Gastrocnemius medialis (tissue), 4 donors: ENCODE measurements at places on chromosomes 6 and 20. TPM values are rescaled to one million over a fixed set of nuclear protein-coding genes. Genes with fewer than 3 reads are reported as not detected.

The LY6G6D gene
- not detected for total RNA-seq

The BPIFB2 gene
- not detected for total RNA-seq

The RGS17 gene
- total RNA-seq, result not detected

The VGLL2 gene
- total RNA-seq, result 9.9 TPM

DNA sequence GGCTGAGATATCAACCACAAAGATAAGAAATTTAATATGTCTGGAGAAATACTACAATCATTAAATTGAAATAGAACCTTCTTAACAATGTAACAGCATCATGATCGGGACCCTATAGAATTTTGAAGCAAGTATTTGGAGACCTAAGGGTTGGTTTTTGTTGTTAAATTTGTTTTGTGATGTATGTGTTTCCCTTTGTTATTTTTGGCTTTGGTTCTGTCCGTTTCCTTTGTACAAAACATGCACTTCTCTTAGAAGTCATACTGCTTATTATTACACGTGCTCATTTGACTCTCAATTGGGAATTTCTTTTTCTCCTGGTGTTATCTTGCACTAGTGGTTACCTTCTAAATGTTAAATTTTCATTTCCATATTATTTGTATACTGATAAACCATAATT, 4.0 kb upstream of the PLN start:
- DNase-seq, result no peak
- peak overlapping the region; percentile 88 for H3K27ac ChIP-seq
- no peaks in the 10 kb centered on the region for H3K27me3 ChIP-seq
- H3K4me3 ChIP-seq, result no peak overlapping the region

DNA sequence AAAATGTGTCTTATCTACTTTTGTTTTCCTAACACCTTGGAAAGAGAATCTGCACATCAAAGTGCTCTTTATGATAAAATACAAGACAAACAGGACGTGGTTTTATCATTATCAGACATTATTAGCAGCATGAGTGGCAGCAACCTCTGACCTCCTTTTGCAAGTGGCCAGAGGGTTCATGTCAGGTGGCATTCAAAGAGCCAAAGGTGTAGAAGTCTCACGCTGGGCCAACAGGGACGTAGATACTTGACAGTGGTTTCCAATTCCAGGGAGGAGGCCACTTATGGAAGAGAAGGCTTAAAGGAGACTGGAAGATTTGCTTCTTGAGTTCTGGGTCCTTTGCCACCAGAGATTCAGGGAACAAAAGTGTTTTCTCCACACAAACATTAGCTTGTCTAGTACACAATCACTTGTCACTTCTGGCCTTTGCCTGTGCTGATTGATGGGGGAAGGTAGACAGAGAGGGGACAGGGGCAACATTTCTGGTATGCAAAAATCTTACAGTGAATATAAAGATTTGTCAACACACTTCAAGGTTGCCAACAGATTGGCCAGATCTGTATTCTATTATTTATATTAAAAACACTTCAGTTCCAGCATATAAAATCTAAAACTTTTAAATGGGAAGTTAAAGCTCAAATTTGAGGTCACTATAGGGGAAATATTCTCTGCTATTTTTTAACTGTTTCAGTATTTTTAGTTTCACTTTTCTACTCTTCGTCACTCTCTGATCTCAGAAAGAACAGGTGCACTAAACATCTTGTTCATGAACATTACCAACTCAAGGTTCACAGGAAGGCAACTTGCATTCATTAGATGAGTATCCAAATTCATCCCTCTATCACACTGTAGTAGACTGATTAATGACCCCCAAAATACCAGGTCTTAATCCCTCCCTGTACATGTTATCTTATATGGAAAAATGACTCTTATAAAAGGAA, 52.1 kb upstream of the FBXO30 start:
- no peaks in the 10 kb centered on the region for H3K36me3 ChIP-seq
- H3K27me3 ChIP-seq, result no peaks in the 10 kb centered on the region
- no peak for DNase-seq
- H3K4me1 ChIP-seq, result peaks cover 6% of the 10 kb centered on the region
- no peak overlapping the region for H3K27ac ChIP-seq
- H3K4me3 ChIP-seq, result no peak overlapping the region

DNA sequence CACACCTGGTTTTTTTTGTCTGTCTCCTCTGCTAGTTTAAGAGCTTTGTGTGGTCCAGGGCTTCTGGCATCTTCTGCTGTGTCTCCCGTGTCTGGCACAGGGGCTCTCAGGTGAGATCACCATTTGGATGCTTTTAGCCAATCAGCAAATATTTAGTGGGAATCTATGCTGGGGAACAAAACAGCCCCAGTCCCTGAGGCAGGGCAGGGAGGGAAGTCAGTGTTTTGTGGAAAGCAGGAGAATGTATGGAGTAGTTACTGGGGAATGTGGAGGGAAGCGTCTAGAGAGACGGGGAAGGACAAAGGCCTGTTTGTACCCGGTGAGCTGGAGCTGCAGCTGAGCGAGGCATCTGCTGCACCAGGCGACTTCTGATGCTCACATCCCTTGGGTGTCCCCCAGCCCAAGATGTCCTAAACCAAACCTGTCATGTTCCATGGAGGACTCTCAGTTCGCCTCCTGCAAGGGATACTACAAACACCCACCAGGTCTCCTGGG, 49.3 kb upstream of the NNAT start:
- H3K4me3 ChIP-seq, result no peak overlapping the region
- H3K27ac ChIP-seq, result no peak overlapping the region
- no peaks in the 10 kb centered on the region for H3K4me1 ChIP-seq
- H3K27me3 ChIP-seq, result no peaks in the 10 kb centered on the region

GRCh38 chr20:25245461-25245860, 2.4 kb upstream of the PYGB start:
- no peak overlapping the region for H3K27ac ChIP-seq
- H3K4me3 ChIP-seq, result no peak overlapping the region
- H3K4me1 ChIP-seq, result peaks cover 24% of the 10 kb centered on the region
- H3K36me3 ChIP-seq, result no peaks in the 10 kb centered on the region

DNA sequence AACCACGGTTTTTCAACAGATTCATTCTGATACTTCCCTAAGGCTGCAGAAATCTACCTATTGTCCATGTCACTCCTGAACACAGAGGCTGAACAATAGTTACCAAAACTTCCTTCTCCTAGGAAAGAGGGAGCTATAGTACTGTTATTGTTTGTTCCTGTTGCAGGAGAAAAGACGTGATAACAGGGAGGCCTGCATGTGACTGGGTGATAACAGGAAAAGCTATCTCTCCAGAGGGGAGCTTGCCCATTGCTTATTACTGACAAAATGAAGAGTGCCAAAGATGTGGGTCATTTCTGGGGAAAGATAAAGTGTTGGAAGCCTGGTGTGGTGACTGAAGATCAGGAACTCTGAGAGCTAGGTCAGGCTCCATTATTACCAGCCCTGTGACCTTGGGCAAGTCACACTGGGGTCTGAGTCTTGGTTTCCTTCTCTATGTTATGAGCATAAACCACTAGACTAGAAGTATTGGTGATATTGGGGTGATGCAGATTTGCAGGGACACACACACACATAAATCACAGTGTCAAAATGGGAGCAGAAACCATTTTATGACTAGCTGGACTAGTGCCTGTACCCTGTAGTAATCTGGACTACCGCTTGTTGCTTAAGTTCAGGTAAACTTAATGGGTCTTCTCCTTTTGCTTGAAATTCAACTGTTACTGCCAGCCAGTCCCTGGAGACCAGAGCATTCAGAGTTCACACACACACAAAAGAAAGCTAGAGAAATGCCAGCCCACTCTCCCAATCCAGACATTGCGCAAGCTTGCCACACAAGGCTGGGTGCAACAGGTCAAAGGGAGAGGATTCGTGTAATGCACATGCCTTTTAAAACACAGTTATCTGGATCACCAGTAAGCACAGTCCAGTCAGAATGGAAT, 136.0 kb upstream of the CNR1 start:
- H3K4me3 ChIP-seq, result no peak overlapping the region
- no peak overlapping the region for H3K27ac ChIP-seq
- H3K27me3 ChIP-seq, result no peaks in the 10 kb centered on the region
- DNase-seq, result no peak

DNA sequence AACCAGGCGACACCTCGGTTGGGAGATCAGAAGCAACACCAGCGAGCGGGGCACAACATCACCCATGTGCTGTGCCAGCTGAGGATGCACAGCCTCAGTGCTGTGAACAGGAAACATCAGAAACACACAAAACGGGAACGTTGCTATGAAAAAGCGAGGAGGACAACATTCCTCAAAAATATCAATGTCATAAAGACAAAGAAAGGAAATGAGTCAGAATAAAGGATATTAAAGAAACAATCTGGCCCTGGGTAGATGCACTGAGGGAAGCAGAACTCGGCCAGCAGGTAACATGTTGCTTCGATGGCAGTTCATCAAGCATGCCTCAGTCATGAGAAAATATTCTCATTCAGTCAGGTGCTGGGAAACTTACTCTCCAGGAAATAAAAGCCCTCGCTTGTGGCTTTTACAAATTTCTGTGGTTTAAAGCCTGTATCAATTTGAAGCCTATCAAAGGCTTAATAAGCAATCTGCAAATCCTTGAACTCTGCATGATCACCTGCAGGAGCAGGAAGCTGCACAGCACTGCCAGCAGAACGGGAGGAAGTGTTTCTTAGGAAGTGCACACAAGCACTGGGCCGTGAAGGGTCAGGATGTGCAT, 77.5 kb downstream of the GINS1 start:
- H3K27me3 ChIP-seq, result no peaks in the 10 kb centered on the region
- H3K4me1 ChIP-seq, result no peaks in the 10 kb centered on the region
- no peak overlapping the region for H3K4me3 ChIP-seq
- no peaks in the 10 kb centered on the region for H3K36me3 ChIP-seq

DNA sequence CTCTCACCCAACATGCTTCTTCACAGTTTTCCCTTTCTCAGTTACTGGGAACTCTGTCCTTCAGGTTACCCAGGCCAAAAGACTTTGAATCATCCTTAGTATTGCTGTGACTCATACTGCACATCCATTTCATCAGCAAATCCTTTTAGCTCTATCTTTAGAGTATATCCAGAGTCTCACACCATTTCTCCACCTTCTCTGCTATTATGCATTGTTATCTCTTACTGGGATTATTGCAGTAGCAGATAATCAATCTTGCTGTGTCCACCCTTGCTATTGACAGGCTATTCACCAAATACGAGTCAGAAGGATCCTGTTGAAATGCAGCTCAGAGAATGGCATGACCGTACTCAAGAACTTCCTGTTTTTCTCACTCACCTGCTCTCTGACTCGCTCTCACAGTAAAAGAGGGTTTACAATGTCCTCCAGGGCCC, 57.3 kb downstream of the BCKDHB start:
- no peaks in the 10 kb centered on the region for H3K4me1 ChIP-seq
- no peaks in the 10 kb centered on the region for H3K36me3 ChIP-seq
- no peaks in the 10 kb centered on the region for H3K27me3 ChIP-seq
- H3K27ac ChIP-seq, result no peak overlapping the region
- no peak overlapping the region for H3K4me3 ChIP-seq

DNA sequence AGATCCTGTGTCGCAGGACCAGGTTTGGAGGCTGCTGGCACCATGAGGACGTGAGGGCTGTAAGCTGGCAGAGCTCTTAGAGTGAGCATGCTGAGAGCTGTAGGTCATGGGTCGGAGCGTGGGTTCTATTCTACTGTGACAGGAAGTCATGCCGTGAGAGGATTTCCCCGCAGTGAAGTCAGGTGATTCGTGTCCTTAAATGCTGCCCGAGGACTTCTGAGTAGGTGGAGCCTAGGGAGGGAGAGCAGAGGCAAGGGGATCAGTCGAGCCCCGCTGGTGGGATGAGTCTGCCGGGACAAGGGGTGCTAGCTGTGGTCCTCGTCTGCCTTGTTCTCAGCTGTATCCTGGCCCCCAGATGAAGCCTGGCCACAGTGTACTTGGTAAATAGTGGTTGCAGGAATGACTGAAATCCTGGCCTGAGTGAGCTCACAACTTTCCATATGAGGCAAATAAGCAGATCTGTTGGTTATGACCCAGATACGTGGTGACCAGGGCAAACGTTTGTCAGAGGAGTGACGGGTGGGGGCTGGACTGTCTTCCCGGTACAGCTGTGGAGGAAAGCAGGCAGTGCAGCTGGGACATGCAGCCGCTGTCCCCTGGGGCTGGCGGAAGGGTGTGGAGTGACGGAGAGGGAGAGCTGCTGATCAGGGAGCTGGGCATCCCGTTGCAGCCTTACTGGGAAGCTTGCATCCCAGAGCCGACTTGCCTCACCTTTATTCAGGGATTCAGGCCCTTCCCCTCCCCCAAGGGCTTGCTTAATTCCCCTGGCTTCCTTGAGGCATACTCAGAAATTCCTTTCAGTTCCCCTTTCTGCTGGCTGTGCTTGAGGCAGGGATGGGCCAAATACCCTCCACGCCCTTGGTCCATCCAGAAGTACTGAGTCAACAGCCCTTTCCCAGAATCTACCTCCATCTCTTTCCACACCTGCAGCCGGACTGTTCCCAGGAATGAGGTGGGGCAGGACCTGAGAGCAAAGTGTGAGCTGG, 250.9 kb upstream of the RREB1 start:
- peak; percentile 47 for DNase-seq
- H3K27ac ChIP-seq, result peak overlapping the region; percentile 10
- H3K4me1 ChIP-seq, result peaks cover 6% of the 10 kb centered on the region

GRCh38 chr6:22363714-22364239, 66.9 kb upstream of the PRL start:
- no peak for DNase-seq
- H3K27me3 ChIP-seq, result no peaks in the 10 kb centered on the region
- H3K27ac ChIP-seq, result no peak overlapping the region
- no peaks in the 10 kb centered on the region for H3K36me3 ChIP-seq
- H3K4me3 ChIP-seq, result no peak overlapping the region

DNA sequence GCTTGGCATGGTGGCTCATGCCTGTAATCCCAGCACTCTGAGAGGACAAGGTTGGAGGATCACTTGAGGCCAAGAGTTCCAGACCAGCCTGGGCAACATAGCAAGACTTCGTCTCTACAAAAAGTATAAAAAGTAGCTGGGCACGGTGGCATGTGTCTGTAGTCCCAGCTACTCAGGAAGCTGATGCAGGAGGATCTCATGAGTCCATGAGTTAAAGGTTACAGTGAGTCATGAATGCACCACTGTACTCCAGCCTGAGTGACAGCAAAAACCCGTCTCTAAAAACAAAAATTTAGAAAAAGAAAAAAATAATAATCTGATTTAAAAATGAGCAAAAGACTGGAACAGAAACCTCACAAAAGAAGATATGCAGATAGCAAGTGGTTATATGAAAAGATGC, 279.7 kb downstream of the RNGTT start:
- no peak overlapping the region for H3K4me3 ChIP-seq
- no peaks in the 10 kb centered on the region for H3K36me3 ChIP-seq
- no peak overlapping the region for H3K27ac ChIP-seq
